ENCODE measurements at places on chromosomes 3 and 15.

DNA sequence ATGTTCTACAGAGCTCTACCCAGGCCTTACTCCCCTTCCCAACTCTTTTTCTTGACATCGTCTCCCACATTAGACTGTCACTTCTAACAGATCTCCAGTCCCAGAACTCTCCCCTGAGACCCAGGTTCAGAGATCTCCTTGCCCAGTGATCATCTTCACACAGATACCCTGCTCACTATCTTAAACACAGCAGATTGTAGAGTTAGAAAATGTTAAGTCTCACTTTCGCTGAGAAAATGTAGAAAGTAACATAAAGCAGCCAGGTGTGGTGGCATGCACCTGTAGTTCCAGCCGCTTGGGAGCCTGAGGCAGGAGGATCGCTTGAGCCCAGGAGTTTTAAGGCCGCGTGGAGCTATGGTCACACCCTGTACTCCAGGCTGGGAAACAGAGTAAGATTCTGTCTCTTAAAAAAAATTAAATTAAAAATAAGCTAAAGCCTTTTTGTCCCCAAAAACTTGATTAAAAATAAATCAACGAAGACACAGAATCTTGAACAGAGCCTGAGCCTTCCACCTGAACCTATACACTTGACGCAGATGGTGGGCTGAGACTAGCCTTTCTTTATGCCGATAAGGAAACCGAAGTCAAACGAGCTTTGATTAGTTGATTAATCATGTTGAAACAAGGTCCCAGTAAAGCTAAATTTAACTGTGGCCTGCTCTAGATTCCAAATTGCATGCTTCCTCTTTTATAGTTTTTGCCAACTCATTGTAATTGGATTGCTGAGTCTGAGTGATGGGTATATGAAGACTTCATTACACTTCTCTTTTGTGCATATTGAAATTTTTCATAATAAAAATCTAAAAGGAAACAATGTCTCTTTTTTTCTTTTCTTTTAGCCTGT is 31.3 kb upstream of the BLM start:
- DNase-seq = no peak

DNA sequence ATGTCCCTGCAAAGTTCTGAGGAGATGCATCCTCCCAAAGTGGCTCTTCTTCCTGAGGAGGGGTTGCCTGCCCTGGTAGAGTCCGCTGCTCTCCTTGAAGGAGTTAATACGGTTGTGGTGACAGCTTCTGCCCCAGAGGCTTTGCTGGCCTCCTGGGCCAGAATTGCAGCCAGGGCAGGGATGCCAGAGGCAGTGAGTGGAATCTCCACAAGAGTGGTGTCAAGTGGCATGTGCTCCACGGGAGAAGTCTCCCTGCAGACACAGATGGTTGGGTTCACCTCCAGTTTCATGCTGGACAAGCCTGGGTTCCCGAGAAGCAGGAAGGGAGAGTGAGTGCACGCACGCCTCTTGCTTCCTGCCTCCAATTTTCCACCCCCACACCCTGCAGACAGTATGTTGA is 105.5 kb downstream of the SLC25A26 start:
- DNase-seq = no peak

- no peak for DNase-seq
Observed at GRCh38 chr3:117751651-117752050, 1042.1 kb downstream of the TUSC7 start.

- DNase-seq = no peak
Observed at GRCh38 chr3:129506231-129506742, 22.2 kb upstream of the RHO start.

- no peak for DNase-seq
Observed at GRCh38 chr15:68614286-68615035, 35.7 kb downstream of the CORO2B start.

DNA sequence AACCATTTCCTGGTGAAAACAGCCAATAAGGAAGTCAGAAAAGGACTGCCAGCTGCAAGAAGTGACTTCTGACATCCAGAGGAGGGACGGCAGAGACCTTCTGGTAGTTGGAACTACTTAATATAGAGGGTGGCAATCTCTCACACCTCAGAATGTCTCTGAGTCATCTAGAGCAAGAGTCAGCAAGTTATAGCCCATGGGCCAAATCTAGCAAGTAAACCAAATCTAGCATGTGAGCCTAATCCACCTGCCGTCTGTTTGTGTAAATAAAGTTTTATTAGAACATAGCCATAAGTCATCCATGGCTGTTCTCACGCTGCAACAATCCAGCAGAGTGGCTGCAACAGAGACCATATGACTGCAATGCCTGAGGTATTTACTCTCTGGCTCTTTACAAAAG is 160.5 kb upstream of the NR2E3 start:
- DNase-seq = no peak

Measured in progenitor cell of endocrine pancreas (in vitro differentiated cells).